ENCODE measurements at places on chromosomes 4 and X.
A peak's percentile ranks its signal among the peaks of the same experiment; 100 is the strongest.

DNA sequence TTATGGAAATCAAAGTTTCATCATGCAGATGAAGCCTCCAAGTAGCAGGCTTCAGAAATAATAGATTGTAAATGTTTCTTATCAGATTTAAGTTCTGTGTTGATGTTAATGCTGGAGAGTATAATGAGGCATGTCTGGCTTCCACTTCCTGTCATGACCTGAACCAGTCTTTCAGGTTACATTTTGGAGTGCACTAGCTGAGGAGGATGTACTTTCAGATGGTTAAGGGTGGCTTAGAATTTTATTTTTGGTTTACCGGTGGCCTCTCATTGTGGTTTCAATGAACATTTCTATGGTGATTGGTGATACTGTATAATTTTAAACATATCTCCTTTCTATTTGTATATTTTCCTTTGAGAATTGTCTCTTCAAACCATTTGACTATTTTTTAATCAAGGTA, 890.4 kb downstream of the SH3BGRL start:
- no peak for DNase-seq

DNA sequence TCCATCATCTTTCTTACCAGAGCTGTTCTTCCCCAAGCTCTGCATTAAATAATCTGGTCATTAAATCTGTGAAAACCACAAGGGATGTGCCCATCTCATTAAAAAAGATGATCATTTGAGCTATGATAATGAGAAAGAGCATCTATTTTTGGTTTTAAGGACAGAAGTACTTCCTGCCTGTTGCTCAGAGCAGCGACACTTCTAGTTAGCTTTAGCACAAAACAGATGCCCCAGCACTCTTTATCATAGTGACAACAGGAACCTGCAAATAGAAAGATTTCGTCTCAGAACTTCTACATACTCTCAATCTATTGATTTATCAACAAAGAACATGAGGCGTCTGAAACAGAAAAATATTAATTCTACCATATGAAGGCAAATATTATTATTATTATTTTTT, 140.1 kb downstream of the APBB2 start:
- no peak for DNase-seq

GRCh38 chr4:86279293-86279960, 80.4 kb downstream of the MAPK10 start:
- DNase-seq = peak; percentile 60

DNA sequence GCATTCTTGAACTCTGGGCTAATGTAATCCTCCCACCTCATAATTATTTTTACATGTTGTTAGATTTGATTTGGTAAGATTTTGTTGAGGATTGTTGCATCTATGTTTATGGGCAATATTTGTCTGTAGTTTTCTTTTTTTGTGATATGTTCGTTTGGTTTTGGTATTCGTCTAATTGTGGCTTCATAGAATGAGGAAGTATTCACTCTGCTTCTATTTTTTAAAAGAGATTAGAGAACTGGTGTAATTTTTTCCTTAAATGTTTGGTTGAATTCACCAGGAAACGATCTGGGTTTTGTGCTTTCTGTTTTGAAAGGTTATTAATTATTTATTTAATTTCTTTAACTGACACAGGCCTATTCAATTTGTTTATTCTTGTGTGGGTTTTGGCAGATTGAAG, 161.2 kb upstream of the NUDT6 start:
- DNase-seq = no peak

GRCh38 chr4:96504386-96504785, 664.5 kb downstream of the PDHA2 start:
- DNase-seq = no peak

DNA sequence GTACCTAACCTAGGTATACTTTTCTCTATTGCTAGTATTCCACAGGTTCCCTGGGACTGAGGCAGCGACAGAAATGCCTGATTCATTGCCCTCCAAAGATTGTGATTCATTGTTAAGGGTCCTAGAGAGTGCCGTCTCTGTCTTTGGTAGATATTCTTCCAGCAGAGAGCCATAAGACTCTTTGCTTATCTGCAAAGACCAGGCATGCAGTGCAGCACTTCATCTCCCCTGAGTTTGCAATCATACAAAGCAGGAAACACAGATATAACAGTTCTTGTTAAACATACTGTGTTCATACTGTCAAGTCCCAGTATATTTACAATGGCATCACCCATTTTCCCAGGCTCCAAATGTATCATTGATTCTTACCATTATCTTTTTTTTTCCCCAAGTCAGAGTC, 47.7 kb downstream of the KLF8 start:
- DNase-seq = no peak

- DNase-seq = no peak
Measured at GRCh38 chr4:75919920-75920319, 17.7 kb upstream of the PPEF2 start.

- DNase-seq = no peak
Measured at GRCh38 chr4:158962393-158962792, 140.5 kb upstream of the RAPGEF2 start.

GRCh38 chr4:10346023-10346422, 111.2 kb downstream of the ZNF518B start:
- no peak for DNase-seq

DNA sequence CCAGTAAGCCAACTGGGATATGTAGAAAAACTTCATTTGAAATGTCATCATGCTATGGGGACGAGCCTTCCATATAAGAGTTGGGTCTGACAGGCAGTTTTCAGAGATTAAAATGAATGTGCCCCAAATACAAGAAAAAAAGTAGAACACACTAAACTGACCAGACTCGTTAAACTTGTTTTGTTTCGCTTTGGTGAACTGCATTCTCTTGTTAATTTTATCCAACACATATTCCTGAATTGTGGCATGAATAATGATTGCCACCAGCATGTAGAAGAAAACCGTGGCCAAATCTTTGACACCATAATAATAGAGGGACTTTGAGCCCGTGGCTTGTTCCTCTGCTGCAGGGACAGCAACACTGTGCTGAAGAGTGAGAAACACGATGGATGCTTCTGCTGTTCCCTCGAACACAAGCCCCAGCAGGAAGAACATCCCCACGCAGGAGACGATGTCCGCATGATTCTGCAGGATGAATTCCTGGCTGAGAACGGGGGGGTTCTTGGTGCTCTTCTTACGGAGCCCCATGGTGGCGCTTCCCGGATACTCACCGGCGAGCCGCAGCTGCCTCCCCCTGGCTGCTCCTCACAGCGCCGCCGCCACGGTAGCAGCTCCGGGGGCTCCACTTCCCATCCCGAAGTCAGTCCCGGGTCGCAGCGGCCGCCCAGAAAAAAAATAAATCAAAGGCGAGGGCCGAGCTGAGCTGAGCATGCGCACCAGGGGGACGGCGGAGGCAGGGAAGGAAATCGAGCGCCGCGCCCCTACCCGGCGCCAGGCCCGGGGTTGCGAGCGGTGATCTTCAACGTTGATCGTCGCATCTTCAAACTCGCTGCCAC, at the start of gene TRAM1L1:
TRAM1L1 (minus strand) TSS at position 711 of the 836 bp plus-strand sequence; CDS start at position 528, 183 bp downstream.
- DNase-seq = peak; percentile 75

GRCh38 chr4:39320381-39321115, 45.6 kb downstream of the RFC1 start:
- DNase-seq = no peak

- peak; percentile 23 for DNase-seq
Measured at GRCh38 chrX:39012621-39013111, 211.4 kb downstream of the MID1IP1 start.

- no peak for DNase-seq
Measured at GRCh38 chrX:29518100-29518499, 697.3 kb upstream of the MAGEB2 start.

- DNase-seq = no peak
Measured at GRCh38 chrX:25356456-25356855, 340.7 kb upstream of the ARX start.

DNA sequence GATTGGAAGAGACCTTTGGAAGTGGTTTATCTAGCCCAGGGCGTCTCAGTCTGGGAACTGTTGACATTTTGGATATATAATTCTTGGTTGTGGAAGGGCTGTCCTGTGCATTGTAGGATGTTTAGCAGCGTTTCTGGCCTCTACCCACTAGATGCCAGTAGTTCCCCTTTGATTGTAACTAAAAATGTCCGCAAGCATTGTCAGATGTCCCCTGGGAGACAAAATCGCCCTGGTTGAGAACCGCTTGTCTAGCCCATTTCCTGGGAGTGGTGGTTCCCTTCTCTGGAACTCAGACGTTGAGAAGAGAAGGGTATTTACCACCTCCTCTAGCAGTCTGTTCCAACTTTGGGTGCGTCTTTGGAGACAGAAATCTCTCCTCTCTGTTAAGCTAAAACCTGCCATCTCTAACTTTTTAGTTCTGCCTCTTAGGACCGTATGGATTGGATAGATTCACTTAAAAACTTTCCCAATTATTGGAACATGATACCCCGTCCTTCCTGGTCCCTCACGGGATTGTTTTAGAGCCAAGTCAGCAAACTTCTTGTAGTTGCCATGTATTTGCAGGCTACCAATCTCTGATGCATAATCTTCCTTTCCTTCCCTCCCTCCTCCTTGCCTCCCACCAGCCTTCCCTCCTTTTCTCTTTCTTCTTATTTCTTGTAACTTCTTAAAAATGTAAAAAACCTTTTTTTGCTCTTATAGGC, 13.9 kb downstream of the TMEM165 start:
- DNase-seq = no peak

DNA sequence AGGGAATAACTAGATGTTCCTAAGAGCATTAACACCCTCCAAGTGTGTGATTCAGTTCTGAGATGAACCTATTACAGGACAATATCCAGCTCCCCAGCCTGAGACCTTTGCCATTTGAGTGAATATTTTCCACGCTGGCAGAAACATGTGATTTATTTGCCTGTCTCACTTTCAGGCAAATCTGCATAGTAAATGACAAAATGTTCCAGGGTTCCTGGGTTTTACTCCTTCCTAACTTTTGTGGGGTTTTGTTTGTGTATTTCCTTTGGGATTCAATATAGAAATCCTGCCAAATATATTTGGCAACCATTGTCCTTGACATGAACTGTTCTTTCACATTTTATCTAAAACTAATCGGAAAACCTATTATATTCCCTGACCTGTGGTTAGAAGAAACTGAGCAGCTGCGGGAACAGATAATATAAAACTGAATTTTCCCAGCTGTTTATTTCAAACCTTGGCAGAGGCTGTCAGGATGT, 12.5 kb downstream of the F8 start:
- DNase-seq = no peak

DNA sequence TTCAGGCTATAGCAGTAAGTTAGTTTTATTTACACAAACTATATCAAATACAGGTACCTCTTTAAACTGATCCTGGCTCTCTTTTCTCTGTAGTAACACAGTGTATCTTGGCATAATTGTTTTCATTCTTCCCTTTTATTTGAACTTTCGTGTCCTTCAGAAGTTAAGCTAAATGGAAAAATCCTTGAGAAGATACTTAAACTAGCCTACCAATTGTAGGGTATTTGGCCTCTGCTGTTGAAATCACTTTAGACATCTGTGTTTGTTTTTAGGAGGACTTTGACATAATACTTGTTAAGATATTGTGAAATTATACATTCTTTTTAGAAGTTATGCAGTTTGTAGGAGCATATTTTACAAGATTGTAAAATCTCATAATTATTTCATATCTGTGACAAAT, 90.3 kb upstream of the GK2 start:
- no peak for DNase-seq

- DNase-seq = no peak
Measured at GRCh38 chr4:185835336-185835735, 23.3 kb upstream of the SORBS2 start.

DNA sequence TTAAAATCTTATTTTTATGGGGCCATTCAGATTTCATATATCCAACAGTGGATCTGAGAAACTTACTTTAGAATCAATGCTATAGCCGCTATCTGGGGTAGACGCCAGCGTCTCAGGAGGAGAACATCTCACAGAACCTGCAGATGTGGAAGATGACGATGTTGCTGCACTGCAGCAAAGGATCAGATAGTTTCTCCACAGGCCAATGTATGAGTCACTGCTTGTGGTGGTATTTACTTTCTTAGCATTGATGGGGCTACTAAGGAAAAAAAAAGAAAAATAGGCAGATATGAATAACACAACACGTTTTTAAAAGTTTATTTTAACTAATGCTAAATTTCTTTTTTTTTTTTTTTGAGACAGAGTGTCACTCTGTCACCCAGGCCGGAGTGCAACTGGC, 85.9 kb downstream of the ZAR1 start:
- no peak for DNase-seq

GRCh38 chrX:40143001-40143400, 45.2 kb upstream of the BCOR start:
- no peak for DNase-seq

DNA sequence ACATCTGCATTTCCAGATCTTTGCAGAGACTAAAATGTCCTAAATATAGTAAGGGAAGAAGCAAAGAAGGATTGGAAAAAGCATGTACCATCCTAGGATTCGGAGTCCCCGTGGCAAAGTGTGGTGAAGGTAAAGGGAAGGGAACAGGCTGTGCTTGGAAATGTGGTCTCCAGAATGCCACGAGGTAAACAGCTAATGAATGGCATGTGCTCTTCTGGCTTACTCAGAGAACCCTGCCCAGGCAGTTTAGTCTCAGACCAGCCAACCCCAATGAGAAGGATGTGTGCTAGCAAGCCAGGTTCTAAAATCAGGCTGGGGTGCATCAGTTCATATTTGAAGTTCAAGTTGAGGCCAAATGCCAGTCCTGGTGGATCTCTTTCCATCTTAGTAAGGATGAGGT, 113.1 kb downstream of the RS1 start:
- no peak for DNase-seq

GRCh38 chr4:52643785-52644244, 15.3 kb downstream of the USP46 start:
- no peak for DNase-seq

DNA sequence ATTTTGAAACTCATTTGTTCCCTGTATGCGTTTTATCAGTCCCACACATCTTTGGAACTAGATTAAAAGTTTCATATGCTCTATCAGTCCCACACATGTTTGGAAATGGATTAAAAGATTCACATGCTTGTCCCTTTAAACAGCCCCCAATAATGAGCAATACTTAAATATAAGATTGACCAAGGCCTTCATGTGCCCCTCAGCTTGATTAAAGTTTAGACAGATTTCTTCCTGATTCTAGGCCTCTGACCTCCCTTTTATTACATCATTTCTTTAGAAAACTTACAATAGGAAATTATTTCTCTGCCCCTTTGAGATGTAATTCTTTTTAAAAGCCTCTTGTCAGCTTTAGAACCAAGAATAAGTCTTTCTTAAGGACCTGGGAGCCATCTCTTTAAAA, 31.7 kb upstream of the CABS1 start:
- no peak for DNase-seq

- no peak for DNase-seq
Measured at GRCh38 chrX:70476934-70477733, 32.5 kb downstream of the DLG3 start.

DNA sequence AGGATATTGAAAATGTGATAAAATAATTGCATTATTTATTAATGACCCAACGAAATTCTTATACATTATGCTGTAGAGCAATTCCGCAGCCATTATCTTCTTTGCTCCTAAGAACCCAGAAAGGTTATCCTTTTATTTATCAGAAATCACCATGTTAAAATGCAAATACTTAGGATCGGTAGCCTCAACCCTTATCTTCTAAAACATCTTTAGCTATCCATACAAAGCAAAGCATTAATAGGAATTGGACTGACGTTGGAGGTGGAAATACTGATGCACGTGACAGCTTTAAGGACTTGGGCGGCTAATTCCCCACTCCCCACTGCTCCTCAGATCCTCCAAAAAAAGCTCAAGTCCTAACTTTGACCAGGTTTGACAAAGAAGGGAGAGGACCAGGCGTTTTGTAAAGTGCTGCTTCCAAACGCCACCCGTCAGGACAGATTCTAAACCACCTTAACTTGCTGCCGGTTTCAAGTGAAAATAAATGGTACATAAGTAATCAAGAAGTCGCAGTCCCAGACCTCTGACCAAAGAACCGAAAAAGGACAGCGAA, 539 bp upstream of the SPCS3 start:
- DNase-seq = peak; percentile 76

- no peak for DNase-seq
Measured at GRCh38 chr4:99586797-99587196, 12.2 kb downstream of the MTTP start.
